ENCODE measurements at places on chromosomes 11 and 22.

DNA sequence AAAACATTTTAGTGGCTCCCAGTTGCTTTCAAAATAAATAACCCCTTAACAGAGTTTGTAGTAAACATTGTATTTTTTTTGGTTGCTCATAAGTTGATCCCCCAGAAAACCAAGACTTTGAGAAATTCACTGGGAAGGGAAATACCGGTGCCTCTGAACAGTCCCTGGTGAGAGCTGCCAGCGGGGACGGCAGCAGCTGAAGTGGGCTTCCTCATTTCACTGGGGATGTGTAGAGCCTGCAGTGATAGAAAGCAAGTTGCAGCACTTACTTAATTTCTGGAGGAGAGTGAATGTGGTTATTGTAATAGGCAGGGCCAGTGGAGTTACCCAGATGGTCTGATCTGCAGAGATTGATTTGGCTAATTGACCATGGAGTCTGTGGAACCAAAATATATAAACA is 18.6 kb upstream of the MCHR1 start:
- no peak for DNase-seq

- no peak for DNase-seq
Measured at GRCh38 chr11:93844568-93844967, 5.8 kb downstream of the VSTM5 start.

GRCh38 chr11:19191530-19192169 is 10.1 kb downstream of the CSRP3 start:
- no peak for DNase-seq

DNA sequence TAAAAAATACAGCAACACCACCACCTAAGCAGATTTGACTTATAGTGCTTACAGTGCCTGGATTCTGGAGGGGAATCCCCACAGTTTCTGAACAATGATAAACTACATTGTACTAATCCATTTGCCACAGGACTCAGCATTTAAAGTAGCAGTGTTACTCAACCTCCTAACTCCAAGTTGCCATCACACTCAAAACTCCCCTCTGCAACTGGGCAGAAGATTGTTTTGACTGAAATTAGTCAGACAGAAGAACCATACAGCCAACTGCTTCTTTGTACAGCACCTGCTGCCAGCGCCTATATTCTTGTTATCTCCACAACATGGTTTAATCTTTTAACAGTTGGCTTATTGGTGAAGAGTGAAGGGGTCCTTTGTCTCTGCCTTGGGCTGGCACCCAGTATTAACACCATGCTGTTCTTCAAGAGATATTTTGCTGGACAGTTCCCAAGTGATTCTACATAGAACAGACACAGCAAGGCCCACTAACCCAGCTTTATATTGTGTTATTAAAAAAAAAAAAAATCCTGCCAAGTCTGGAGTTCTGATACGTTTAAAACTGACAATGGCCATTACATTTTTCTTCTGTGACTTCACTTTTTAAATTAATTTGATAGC is 273.2 kb downstream of the DCDC1 start:
- no peak for DNase-seq

DNA sequence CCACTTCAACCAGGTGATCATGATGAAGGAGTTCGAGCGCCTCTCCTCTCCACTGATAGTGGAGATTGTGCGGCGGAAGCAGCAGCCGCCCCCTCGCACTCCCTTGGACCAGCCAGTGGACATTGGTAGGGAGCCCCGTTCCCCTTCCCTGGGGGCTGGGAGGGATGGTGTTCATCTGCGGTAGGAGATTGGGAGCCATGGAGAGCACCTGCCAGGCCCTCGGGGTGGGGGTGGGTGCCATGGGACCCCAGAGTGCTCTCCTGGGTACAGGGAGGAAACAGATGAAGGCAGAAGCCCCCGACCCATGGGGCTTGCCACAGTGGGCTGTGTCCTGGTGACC is 7.0 kb downstream of the THAP7 start:
- DNase-seq = no peak

- DNase-seq = no peak
Measured at GRCh38 chr11:57512646-57513451, 2.7 kb downstream of the SLC43A1 start.

GRCh38 chr11:126840975-126841374 is 159.6 kb downstream of the KIRREL3 start:
- DNase-seq = no peak

DNA sequence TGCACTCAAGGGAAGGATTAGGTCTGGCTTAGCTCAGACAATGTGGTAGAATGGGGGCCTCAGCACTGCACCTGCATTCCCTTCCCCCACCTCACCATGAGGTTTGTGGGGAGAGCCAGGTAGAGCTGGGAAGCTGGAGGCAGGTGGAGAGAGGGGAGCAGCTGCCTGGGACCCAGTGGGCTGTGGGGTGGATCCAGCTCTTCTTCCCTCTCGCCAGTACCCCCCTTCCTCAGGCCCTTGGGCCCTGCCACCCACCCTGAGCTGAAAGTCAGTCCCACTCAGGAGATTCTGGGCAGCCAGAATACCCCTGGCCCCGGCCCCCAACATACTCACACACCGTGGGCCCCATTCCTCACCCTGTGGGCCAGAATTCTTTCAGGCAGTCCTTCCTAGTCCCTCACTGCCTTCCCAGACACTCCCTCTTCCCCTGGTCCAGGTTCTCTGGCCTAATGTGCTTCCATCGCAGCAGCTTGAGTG is 3.1 kb upstream of the POLD4 start:
- no peak for DNase-seq

GRCh38 chr11:78564490-78565467 is 9.9 kb downstream of the NARS2 start:
- no peak for DNase-seq

GRCh38 chr11:86205421-86206336 is 38.9 kb upstream of the EED start:
- DNase-seq = no peak

DNA sequence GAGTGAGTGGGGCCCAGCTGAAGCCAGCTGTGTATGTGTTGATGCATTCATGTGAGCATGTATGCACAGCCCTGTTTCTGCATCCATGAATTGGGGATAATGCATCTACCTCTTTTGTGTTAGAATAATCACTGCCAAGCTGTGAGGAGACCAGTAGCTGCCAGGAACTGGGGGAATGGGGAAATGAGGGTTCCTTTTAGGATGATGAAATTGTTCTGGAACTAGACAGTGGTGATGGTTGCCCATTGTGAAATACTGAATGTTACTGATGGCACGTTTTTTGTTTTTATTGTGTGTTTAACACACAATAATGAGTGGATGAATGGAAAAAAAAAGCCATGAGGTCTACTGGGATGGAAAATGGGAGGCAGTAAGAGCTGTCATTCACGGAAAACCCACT is 45.3 kb upstream of the WNT11 start:
- DNase-seq = no peak

DNA sequence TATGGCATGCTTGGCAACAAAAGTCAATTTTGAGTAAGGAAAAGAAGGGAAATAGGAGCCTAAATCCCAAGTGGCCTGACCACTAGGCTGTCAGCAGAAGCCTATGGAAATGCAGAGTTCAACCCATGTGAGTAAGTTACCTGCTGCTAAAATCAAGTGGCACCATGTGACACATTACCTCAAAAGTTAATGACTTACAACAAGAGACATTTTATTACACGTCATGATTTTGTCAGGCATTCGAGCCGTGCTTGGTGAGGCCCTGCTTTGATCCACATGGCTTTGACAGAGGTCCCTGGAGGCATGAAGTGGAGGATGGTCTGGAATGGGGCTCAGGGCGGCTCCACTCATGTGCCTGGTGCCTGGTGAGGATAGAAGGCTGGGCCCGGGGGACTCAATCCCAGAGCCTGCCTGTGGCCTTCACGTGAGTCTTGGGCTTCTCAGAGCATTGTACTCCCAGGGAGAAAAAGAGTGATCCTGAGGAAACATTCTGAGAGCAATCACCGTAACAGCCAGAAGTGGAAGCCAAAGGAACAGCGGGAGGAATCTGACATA is 339.1 kb upstream of the B3GAT1 start:
- DNase-seq = no peak

- no peak for DNase-seq
Measured at GRCh38 chr11:120057028-120057330, 80.9 kb downstream of the TRIM29 start.

DNA sequence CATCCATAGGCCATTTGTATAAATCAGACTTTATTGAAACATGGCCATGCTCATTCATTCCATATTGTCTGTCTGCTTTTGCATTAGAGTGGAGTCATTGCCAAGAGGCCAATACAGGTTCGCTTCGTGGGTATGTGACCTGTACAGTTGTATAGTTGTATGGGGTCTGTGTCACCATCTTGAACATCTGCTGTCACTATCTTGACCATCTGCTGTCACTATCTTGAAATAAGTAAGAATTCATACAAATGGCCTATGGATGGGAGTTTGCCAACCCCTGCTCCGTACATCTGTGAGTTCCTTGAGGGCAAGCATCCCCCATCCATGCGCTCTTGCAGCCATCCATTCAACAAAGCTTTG is 44.4 kb upstream of the ANO1 start:
- no peak for DNase-seq

DNA sequence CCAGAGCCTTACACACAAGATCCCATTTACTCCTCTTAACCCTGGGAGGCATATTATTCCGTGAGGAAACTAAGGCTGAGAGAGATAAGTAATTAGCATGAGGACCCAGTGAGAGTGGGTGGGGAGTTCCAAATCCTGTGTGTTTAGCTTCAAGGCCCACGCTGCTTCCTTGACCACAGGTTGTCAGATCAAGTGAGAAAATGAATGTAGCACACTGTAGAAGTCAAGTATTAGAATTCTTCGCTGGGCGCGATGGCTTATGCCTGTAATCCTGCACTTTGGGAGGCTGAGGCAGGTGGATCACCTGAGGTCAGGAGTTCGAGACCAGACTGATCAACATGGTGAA is 3.8 kb downstream of the CYB561A3 start:
- DNase-seq = no peak

DNA sequence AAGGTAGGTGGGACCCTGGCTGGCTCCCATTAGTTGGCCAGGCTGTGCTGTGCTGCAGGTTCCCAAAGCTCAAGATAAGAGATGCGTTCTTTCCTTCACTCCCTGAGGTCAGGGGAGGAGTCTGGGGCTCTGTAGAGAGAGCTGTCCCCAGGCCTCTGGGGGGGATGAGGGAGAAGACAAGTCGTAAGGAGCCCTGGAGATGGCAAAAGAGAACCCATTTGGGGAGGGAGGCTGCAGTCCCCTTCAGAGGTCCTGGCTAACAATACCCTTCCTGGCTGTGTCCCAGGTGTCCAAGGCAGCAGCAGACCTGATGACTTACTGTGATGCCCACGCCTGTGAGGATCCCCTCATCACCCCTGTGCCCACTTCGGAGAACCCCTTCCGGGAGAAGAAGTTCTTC is 916 bp downstream of the GNG3 start:
- DNase-seq = no peak

DNA sequence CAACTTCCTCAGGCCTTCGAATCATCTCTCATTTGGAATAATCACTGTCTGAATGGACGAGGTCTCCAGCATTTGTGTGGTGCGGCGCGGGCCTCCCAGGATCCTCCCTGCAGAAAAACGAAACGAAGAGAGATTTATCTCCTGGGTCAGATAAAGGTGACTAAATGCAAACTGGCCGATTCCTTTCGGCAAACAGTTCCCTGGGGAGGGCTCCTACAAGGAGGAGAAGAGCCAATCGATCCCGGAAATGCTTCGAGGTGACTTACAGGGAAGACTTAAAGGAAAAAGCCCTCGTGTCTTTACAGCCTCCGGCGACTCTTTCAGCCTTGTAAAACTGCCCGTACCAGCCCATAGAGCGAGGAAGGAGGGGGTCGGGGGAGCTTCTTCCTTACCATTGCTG is 126.5 kb downstream of the MIAT start:
- DNase-seq = no peak

DNA sequence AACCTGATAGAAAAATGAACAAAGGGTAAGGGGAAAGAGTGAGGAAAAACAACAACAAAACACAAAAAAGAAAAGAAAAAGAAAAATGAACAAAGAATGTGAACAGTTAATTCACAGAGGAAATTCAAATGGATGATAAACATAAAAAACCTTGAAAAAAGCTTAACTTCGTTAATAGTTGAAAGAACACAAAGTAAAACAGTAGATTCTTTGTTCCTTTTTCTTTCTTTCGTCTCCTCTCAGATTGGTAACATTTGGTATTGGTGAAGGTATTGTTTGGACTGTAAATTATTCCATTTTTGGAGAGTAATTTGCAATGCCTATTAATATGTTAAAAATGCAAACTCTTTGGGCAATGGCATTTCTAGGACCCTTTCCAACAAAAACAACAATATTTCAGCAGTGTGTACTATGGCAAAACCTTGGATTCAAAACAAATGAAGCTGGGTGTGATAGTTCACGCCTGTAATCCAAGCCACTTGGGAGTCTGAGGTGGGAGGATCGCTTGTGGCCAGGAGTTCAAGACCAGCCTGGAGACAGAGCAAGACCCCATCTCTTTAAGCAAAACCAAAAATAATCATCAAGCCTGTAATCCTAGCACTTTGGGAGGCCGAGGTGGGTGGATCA is 3.3 kb upstream of the BACE1 start:
- peak; percentile 19 for DNase-seq

DNA sequence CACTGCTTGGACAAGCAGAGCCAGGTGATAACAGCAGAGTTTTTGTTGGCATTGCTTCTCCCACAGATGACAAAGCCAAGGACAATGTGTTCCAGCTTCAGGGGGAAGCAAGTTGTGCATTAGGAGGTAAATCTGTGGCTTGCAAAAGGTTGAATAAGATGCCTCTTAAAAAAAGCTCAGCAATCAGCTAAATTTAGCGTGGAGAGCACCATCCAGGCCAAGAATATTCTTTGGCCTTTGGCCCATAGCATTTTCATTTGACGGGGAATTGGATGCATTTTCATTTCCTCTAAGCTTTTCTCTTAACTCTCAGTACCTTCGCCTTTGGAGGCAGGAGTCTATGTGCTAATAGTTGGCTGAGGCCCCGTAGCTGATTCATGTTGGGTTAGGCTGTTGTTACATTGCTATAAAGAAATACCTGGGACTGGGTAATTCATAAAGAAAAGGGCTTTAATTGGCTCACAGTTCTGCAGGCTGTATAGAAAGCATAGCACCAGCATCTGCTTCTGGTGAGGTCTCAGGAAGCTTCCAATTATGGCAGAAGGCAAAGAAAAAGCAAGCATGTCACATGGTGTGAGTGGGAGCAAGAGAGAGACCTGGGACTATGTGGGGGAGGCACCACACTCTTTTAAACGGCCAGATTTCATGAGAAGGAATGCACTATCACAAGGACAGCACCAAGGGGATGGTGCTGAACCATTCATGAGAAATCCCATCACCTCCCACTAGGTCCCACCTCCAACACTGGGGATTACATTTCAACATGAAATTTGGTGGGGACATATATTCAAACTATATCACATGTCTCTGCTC is 350.1 kb upstream of the C11orf87 start:
- no peak for DNase-seq

GRCh38 chr11:123562158-123562557 is 92.3 kb downstream of the SCN3B start:
- DNase-seq = no peak

DNA sequence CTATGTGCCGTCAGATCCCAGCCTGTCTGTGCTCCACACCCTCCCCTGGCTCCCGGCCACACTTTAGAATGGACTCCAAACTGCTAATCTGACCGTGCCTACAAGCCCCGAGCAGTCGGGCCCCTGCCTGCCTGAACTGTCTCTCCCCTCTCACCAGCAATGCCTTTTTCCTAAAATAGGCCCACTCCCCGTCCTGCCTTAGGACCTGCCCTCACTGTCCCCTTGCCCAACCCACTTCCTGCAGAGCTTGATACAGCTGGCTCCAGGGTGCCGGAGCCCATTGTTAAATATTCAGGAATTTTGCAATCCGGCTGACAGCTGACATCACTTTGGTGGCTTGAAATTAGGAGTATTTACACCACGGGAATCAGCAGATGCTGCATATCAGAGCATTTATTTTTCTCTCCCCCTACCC is 21.4 kb downstream of the MN1 start:
- no peak for DNase-seq

GRCh38 chr11:17386331-17387084 is 2.0 kb downstream of the KCNJ11 start:
- peak; percentile 39 for DNase-seq

Data from COLO829 (cell line).